ENCODE measurements at places on chromosomes 5 and 9.

GRCh38 chr9:88406051-88406450 lies 17.8 kb downstream of the SPIN1 start:
- DNase-seq: no peak

DNA sequence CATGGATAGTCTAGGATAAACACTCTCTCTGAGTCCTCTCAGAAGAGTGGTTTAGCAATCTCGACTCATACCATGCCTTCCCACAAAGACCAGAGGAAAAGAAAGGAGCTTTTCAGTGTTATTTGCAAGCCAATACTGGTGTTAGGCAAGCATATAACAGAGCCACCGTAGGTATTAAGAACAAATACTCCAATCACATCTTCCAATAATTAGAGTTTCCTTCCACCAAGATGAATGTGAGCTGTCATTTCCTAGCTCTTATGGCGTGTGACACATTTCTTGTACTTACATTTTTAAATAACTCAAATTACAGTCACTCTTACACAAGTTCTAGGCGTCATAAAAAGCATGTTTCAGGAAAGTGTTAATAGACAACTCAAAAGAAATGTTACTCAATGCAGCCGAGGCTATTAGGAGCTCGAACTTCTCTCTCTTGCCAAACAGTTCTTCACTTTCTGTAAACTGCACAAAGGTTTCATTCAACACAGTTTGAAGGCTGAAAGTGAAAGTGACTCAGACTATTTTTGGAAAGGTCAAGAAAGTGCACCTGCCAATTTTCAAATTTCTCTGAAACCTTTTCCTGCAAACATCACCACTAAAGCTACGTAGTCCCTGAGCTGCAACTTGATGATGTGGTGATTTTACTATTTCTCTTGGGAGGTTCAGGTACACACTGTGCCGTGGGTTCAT lies 153.8 kb downstream of the AUH start:
- DNase-seq: peak; percentile 42

- no peak for DNase-seq
Observed at GRCh38 chr5:138712324-138712723, 40.9 kb upstream of the CTNNA1 start.

GRCh38 chr5:62448528-62448927 lies 36.0 kb downstream of the IPO11 start:
- no peak for DNase-seq

GRCh38 chr5:166441-167372 lies 24.6 kb upstream of the LRRC14B start:
- no peak for DNase-seq

GRCh38 chr5:172008689-172009141 lies 2.3 kb upstream of the FBXW11 start:
- DNase-seq: no peak

- DNase-seq: no peak
Observed at GRCh38 chr5:1463326-1464095, 18.3 kb upstream of the SLC6A3 start.

- no peak for DNase-seq
Observed at GRCh38 chr9:80679916-80680315, 1009.4 kb downstream of the TLE1 start.

DNA sequence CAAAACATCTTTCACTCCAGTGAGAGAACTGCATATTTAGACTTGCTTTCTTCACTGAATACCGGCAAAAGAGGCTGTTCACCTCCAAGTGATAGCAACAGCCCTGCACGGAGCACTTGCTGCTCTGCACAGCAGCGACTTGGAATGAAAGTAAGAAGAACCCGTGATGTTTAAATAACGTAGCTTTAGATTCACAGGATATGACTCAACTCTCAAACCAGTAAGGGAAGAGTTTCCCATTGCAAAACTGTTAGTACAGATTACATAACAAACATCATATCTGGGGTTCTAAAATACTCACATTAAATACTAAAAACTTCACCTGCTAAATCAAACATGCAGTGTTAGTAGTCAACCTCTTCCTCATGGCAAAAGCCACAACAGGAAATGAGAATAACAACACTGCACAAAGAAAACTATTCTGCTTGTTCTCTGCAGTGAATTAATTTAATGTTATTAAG lies 203.4 kb downstream of the MCTP1 start:
- DNase-seq: peak; percentile 22

- no peak for DNase-seq
Observed at GRCh38 chr5:32254881-32255539, 57.7 kb downstream of the MTMR12 start.

DNA sequence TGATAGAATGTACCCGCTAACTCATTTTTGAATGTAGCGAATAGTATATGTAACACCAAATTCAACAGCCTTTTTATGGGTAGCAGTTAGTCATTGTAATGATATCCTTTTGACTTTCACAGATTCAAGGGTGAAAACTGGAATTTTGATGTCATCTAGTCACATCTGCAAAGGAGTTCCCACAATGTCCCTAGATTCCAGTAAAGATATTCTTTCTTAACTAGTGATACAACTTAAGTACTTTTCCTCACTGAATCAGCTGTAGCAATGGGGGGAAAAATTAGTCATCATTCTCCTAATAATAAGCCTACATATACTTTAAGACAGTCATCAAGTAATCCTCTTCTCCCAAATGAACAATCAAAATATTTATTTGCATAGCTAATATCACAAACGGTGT lies 11.5 kb upstream of the SSBP2 start:
- DNase-seq: no peak

GRCh38 chr9:85158512-85158911 lies 489.0 kb downstream of the NTRK2 start:
- no peak for DNase-seq

DNA sequence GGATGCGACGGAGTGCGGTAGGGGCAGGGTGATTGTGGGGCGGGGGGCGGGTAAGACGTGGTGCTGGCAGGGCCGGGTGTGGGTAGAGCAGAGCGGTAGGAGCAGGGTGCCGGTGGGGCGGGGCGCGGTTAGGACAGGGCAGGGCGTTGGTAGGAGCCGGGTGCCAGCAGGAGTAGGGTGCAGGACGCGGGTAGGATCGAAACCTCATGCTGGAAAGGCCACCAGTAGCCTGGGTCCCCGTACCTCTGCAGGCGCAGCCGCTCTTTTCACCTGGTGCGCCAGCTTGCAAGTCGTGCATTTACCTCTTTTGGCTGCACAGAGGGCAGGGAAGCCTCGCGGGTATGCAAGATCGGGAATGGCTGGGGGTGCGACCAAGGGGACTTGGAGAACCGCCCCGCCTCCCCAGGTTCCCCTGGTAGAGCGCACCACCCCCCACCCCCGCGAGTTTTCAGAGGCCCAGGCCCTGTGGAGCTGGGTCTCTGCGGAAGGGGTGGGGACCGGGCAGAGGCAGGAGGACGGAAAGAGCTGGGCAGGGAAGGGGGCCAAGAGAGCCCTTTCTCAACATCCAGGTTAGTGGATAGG lies 104.8 kb upstream of the SIMC1 start:
- DNase-seq: no peak

DNA sequence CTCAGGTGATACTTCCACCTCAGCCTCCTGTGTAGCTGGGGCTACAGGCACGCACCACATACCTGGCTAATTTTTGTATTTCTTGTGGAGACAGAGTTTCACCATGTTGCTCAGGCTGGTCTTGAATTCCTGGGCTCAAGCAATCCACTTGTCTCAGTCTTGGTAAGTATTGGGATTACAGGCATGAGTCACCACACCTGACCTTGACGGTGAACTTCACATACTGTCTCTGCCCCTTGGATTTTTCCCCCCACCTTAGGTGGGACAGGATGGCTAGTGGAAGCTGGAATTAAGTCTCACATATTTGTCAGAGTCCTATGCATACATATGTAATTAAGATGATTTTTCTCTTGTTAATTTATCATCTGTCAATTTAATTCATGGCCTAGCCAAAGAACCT lies 20.9 kb upstream of the RFK start:
- no peak for DNase-seq

DNA sequence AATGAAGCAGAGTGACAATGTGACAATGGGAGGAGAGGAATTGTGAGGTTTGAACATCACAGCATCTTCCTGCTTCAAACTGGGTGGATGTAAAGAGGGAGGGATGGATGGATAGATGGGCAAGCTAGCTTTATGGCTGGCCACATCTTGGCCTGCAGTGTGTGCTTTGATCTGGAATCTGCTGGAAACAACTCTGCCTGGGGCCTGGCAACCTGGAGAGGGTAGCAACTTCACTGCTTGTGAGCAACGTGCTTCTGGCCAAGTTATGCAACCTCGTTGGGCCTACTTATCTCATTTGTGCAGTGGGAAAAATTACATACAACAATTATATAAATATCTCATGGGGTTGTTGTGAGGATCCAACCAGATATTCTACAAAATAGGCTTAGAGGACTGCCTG lies 5.3 kb downstream of the IL9 start:
- no peak for DNase-seq

DNA sequence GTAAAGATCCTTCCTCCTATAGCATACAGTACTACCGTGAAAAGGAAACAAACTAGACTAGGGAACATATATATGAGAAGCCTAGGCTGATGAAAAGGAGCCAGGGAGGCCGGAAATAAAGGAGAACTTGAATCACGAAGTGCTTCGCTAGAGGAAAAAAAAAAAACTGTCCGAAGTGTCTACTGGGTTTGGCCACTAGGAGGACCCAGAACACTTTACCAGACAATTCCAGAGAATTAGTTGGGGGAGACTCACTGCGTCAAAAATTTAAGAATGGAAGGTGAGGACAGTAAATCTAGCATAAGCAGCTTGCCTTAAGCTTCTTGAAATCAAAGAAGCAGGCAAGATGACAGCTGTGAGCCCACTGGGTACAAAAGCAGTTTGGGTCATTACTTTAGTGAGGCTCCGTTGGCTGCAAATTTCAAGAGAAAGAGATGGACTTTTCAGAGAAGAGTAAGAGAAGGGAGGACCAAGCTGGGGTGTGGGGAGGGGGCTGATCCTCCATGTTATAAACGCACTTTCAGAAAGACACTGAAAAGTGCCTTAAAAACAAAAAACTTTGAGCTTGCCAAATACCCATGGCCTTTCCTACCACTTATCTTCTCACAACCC lies 47.4 kb downstream of the P4HA2 start:
- DNase-seq: peak; percentile 23

DNA sequence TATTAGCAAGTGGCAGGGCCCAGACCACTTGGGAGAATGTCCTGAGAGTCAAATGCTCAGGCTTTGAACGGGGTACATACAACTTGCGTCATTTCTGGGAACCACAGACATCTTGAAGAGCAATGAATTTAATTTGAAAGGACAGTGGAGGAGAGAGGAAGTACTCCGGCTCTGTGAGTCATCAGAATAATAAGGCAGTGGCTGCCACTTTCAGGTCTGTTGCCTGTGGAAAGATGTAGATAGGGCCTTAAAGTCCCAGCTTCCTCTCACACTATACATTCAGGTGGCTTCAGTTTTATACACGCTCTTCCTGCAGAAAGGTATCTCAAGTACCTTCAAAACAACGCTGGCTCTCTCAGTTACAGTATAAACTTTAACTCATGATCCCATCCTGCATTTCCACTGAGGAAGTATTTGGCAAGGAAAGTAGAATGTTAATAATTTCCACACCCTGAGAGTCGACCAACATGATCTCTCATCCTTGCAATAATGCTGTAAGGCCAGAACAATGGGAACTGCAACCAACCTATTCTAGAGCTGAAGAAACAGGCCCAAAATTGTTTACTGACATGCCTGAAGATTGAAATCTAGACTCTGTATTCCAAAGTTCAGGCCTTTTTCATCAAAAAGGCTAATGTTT lies 6.8 kb upstream of the PRUNE2 start:
- no peak for DNase-seq

GRCh38 chr5:144979516-144980264 lies 809.0 kb downstream of the KCTD16 start:
- DNase-seq: no peak

DNA sequence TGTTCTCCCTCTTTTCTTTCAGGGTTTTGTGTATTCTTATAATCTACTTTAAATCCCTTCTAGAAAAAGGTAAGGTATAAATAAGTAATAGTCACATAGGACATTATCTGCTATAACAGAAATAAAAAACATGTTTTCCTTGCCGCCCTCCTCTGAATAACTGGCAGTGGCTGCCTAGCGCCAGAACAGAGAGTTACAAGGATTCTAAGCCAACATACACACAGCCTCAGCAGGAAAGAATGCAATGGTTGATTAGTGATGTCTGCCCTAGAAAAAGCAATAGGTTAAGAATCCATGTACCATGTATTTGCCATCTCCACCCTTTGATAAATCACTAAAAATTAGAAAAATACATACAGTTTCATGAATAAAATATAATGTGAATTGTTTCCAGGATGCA lies 4.9 kb downstream of the MED27 start:
- no peak for DNase-seq

GRCh38 chr5:664343-664993 lies 28.7 kb downstream of the TPPP start:
- no peak for DNase-seq

- DNase-seq: no peak
Observed at GRCh38 chr5:134511796-134512660, 13.4 kb upstream of the JADE2 start.

GRCh38 chr5:34928267-34928666 lies 1.1 kb upstream of the DNAJC21 start:
- DNase-seq: no peak

DNA sequence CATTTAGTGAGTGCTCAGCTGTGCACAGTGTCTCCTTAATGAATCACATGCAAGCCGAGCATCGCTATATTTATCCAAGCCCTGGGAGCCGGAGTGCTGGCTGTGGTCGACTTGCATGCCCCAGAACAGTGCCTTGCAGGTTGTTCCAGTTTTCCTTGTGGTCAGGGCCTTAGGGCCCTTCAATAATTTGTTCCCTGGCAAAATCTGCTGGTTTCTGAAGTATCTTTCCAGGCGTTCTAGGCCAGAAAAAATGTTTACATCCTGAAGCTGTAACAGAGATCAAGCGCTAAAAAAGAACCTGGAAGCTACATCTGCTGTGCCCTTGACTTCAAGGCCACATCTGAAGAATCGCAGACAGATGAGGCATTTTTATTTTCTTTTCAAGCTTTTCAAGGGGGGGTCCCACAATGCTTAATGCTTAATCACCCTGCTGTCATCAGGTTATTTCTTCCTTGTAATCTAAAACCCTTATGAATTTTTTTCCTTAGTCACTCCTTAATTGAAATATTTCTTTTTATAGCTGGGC lies 105.8 kb downstream of the DOCK2 start:
- no peak for DNase-seq

- no peak for DNase-seq
Observed at GRCh38 chr5:66769839-66770617, 173.8 kb downstream of the MAST4 start.

- DNase-seq: no peak
Observed at GRCh38 chr9:34983209-34983608, 6.3 kb upstream of the DNAJB5 start.

DNA sequence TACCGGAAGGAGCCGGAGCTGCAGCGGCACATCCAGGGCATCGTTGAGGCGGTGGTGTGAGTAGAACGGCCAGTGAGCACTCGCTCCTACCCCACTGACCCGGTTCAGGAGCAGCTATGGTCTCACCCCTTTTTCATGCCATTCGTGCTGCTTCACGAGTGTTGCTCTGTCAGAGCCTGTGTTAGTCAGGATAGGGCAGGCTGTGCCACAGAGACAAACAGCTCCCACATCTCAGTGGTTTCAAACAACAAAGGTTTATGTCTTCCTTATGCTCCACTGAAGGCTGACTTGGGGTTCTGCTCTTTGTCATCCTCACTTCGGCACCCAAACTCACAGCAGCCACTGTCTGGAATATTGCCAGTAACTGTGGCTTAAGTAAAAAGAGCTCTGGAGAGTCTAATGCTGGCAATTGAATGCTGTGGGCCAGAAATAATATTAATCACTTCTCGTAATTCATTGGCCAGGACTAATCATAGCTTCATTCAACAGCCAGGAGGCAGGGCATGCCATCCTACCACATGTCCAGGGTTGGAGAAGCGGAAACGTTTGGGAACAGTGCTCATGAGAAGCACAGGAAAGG lies 28.4 kb downstream of the ARHGEF37 start:
- no peak for DNase-seq

- DNase-seq: no peak
Observed at GRCh38 chr5:37771203-37771611, 68.6 kb downstream of the GDNF start.
